Adrenal gland (tissue), 19 donors: ENCODE measurements at places on chromosomes 13 and 19. TPM values are rescaled to one million over a fixed set of nuclear protein-coding genes. Genes with fewer than 3 reads are reported as not detected.

RASGRP4 gene
- 8.3 TPM for total RNA-seq

- no peak for DNase-seq
These were observed 574.2 kb downstream of the PCDH9 start for GRCh38 chr13:66655847-66656454.

VSTM1 gene
- not detected for total RNA-seq

PRR36 gene
- 1.2 TPM for total RNA-seq

DNA sequence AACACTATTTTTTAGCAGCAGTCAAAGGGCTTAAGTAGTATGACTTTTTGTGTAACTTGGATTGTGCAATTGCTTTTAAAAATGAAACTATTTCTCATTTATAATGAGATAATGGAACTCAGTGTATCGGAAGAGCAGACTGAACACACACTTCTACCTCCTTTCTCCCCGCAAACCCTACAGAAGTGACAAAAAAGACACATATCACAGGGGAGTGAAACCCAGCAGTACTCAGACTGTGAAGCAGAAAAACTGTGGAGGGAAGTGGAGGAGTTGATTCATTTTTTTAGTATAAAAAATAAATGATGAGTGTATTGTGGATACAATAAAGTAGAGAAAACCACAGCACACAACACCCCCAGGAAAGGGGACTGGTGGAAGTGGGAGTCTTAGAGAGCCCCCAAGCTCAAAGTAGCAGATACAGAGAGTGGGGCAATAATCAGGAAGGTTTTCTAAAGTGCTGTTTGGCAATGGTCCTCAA, 9.7 kb downstream of the LPAR6 start:
- DNase-seq, result no peak

MEIS3 gene
- total RNA-seq, result 3.8 TPM

GRCh38 chr19:17391371-17392151, 2.4 kb downstream of the CCDC194 start:
- DNase-seq, result peak; percentile 39

- no peak for DNase-seq
These were observed 963.1 kb downstream of the EFNB2 start for GRCh38 chr13:105572401-105572800.

ZNF471 gene
- 7.0 TPM for total RNA-seq

GSX1 gene
- not detected for total RNA-seq

DNA sequence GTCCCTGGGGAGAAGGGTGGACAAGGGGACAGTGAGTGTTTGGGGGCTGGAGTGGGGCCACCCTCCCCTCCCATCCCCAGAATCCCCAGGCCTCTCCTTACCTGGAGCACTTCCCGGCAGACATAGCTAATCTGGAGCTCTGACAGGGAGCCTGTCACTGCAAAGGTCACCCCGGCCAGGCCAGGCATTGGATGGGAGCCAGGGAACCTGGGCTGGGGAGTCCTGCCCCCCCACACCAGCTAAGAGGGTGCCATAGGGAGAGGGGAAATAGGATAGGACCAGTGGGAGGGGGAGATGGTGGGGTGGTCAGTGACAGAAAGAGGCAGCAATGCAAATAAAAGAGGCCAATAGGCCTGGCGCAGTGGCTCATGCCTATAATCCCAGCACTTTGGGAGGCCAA, 3.5 kb downstream of the MAP4K1 start:
- no peak for DNase-seq

S1PR4 gene
- total RNA-seq, result 4.0 TPM

DNA sequence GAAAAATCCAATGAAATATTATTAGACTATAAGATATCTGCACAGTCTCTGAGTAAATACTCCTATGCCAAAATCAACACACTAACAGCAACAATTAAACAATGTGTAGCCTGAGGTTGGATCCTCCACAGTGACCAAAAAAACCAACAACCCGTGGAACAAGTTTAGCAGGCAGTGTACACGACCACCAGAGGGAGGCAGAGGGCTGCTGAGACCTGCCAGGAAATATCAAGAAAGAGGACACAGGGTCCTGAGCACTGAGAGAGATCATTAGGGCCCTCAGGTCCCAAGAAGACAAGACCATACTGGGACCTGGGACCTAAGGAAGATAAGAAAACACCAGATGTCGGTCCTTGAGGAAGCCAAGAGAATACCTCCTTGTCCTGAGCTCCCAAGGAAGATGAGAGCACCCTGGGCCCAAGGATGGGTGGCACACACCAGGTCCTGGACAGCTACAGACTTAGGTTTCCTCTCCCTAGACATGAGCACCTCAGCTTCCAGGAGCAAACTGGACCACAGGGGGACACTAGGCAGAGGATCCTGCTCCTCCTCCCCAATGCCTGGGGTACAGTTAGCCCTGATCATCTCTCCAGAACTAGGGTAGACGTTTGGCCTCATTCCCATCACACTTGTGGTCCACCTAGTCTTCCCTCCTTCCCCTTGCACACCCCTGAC, 822 bp upstream of the ZNF274 start:
- peak; percentile 44 for DNase-seq

DNA sequence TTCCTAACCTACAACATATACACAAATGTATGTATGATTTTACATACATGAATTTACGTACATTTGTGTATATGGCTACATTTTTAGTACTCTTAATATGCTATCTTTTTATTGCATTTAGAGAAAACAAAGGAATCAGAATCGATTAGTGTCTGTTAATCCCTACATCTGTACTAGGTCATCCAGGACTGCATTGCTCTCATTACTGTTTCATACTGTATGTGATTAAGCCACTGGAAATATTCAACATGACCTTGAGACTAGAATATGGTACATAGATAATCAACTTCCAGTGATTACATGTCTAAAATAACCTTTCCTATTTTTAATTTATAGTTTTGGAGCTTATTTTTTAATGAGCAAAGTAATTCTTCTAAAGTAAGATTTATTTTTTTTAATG, 5.3 kb upstream of the MAB21L1 start:
- DNase-seq, result no peak

ZSCAN22 gene
- total RNA-seq, result 2.8 TPM

DNA sequence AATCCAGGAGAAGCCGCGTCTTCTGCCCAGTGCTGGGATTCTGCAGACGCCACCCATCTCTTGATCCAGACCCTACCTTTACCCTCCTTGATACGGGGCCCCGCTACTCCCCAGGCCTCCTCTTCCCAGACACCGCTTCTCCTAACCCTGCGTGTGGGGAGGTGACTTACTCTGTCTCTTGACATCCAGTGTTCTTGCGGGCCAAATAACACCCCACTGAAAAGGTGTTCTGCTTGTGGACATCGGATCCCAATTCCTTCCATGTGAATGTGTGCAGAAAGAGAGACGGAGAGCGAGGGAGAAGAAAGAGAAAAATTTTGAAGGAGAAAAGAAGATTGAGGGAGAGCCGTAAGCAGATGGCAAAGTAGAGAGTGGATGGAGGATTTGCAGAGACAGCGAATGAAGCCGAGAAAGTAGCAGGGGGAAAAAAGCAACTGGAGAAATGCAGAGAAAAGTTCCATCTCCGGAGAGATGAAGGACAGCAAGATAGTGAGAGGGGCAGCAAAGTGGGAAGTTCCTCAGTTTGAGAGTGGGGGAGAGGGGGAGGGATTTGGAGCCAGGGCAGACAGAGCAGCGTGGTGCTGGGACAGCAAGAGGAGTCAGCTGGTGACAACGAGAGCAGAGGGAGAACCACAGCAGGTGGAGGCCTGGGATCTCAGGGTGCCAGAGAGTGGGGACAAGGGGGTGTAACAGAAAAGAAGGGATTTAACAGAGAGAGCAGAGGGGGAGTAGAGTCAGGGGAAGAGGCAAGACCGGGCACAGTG, 814 bp downstream of the ZNF480 start:
- peak; percentile 19 for DNase-seq
